GM19239 (cell line): ENCODE measurements at places on chromosomes 2 and 18.

DNA sequence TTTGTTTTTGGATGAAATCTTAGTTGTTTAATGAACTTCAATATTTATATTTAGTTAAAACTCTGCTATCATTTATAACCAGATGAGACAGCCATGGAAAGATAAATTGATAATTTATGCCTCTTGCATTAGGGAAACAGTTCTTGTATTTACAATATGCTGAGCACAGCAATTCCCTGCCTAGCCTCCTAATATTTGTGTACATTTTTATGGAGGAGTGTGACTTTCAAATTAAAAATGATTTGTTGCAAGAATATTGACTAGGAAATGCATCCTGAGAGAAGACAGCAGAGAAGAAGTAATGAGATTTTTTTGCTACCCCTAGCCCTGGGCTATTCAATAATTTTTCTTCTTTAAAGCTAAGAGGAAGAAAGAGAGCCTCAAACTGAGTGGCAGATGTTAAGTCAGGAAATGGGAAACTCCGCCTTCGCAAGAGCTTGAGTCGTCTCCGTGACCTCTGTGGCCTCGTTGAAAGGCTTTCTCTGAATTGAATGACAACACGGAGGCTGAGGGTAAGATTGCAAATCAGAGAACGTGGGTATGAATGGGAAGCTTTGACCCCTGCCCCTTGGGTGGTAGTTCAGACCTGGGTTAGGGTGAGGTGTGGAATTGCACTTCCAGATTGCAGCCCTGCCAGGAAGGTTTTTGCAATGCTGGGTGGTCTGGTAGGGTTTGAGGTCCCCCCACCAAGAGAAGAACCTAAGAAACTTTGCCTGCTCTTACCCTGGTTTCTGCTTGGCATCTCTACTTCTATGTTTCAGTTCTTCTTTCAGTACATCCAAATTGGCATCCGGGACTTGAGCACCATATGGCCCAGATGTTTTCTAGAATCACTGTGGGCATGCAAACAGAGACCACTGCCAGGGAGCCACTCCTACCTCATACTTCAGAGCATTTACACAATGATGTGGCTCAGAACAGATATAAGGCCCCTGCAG lies 210.3 kb upstream of the RBMS1 start:
- no peak for DNase-seq

DNA sequence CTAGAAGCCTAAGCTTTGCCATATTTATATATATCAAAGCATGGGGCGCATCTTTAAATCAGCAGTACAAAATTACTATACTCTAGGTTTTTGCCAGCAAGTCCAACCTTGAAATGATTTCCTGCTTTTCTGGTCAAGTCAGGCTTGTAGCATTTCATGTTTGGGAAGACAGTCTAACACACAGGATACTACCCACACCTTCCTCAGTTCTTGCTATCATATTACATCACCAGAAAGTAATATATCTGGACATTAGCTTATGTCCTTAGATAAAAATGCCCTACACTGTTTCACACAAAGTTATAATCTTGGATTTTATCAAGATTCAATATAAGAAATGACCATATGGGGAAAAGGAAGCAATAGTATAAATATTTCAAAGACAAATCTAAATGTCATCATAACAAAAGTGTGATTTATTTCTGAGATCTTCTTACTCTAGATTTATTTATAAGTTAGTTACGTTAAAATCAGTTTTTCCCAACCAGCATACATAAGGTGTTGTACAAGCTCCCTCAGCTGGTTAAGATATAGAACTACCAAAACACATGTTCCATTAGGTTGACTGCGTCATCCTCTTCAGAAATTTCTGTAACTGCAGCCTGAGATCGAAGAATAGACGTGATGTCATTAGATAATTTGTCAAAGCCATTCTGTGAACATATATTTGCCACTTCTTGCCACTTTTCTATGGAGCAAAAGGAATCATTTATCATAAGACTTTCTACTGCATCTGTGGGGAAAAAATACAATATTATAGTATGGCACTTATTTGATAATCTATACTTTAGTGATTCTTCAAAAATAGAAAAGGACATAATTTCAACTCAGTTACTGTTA lies 56.6 kb downstream of the CLHC1 start:
- DNase-seq = peak; percentile 12

- DNase-seq = no peak
Measured at GRCh38 chr2:71791501-71792135, 338.3 kb downstream of the DYSF start.

GRCh38 chr18:55089610-55090009 lies 130.3 kb upstream of the CCDC68 start:
- DNase-seq = no peak

DNA sequence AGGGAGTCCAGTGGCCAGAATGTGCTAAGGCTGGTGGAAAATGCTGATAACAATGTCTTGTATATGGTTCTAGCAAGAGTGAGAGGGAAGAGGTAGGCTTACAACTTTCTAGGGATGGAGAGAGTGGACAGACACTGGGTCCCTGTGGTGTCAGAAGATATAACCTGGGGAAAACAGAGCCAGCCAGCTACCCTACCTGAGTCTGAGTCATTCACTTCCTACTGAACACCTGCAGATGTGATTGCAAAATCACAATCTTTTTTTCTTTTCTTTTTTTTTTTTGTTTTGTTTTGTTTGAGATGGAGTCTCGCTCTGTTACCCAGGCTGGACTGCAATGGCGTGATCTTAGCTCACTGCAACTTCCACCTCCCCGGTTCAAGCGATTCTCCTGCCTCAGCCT lies 7.3 kb downstream of the TET3 start:
- DNase-seq = no peak

- no peak for DNase-seq
Measured at GRCh38 chr2:17911491-17912260, 33.2 kb downstream of the KCNS3 start.

- DNase-seq = no peak
Measured at GRCh38 chr2:106296182-106296815, 102.2 kb upstream of the UXS1 start.

DNA sequence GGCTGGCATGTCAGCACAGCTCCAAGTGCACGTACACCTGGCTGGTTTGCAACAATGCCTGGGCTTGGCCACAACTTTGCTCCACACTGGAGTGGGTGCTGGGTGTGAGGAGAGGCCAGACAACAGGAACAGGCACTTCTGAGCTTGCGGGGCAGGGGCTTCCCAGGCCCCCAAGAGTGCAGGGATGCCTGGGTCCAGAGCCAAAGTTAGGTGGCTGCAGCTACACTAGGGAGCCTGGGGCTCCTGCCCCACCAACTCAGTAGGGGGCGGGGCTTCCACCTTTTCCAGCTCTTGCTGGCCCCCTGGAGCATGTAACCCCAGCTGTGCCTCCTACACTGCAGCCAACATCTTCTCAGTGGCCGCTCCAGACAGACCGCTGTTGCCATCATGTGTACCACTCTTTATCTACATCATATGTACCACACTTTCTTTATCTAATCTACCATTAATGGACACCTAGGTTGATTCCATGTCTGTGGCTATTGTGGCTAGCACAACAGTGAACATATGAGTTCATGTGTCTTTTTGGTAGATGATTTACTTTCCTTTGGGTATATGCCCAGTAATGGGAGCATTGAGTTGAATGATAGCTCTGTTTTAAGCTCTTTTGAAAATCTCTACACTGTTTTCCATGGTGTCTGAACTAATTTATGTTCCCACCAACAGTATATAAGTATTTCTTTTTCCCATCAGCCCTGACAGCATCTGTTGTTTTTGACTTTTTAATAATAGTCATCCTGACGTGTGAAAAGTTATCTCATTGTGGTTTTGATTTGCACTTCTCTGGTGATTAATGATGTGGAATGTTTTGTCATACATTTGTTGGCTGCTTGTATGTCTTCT lies 87.9 kb downstream of the ZNF804A start:
- no peak for DNase-seq

GRCh38 chr2:120759543-120760331 lies 24.1 kb downstream of the GLI2 start:
- no peak for DNase-seq

DNA sequence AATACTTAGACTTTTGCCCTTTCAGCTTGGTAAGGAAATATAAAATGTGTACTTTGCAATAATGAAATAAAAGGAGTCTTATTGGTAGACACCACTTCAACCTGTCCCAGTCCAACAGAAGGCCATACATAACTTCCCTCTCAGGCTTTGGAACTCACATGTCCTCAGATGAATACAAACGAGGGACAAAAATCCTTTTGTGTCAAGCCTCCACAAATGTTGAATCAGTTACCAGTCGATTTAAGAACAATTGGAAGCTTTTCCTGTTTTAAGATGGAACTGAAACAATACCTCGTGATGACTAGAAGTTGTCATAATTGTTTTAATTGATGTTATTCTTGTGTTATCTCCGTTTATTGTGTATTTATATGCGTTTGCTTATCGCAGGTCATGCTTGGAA lies 385.1 kb upstream of the POU3F3 start:
- no peak for DNase-seq

DNA sequence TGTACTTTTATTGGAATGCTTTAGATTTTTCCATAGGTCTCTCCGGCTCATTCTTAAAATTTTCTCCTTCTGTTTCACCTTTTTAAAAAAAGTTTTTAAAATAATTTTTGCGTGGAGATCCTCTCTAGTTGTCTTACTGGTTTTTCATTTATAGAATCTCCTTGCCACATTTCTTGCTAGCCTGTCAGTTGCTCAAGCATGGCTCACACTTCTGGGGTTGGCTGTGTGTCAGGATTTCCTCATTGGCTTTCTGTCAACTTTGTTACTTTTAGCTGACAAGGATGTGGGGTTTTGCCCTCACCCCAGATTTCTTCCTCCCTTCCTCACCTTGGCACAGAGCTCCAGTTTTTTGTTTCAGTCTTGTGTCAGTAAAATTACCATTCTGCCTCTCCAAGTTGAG lies 124.6 kb downstream of the ZNF407 start:
- DNase-seq = no peak

DNA sequence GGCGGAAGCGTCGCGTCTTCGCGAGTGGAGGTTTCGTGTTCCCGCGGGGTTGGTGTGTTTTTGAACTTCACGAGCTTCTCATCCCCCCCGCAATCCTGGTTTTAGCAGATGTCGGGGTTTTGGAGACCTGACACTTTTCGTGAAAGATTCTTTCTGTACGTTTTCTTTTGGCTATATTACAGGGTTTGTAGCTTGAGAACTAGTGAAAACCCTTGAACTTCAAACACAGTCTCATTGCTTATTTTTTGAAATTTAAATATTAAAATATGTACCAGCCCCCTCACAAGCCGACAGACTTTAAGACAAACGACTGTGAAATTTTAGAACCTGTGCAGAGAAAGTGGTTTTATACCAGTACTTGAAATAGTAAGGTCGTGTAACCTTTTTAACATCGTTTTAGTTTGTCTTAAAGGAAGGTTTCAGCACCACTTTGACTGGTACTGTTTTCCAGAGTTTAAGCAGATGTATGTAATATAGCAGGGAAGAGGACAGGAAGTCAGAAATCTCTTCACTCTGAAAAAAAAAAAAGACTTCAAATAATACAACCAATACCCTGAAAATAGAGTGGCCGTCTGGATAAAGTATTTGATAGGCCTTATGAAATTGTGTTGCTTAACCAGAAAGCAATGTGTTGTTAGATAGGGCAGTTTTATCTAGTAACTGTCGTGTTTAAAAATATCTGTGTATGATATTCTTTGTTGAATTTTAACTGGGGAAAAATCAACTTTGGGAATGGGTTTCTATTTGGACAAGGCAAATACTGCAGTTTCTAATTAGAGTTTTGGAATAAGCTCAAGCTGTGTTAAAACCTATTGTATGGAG lies 1.4 kb downstream of the SPATS2L start:
- no peak for DNase-seq

- no peak for DNase-seq
Measured at GRCh38 chr2:143974262-143974661, 545.7 kb downstream of the ZEB2 start.

GRCh38 chr18:28357766-28358401 lies 181.0 kb upstream of the CDH2 start:
- DNase-seq = no peak

GRCh38 chr2:74255660-74256213 lies 57.3 kb downstream of the MTHFD2 start:
- DNase-seq = no peak

GRCh38 chr2:113180131-113180946 lies 6.6 kb downstream of the PSD4 start:
- no peak for DNase-seq

GRCh38 chr2:23207871-23208270 lies 177.1 kb upstream of the KLHL29 start:
- DNase-seq = no peak

GRCh38 chr2:191748059-191748461 lies 70.1 kb downstream of the NABP1 start:
- DNase-seq = no peak

GRCh38 chr18:63725682-63726480 lies 23.1 kb downstream of the SERPINB11 start:
- no peak for DNase-seq

DNA sequence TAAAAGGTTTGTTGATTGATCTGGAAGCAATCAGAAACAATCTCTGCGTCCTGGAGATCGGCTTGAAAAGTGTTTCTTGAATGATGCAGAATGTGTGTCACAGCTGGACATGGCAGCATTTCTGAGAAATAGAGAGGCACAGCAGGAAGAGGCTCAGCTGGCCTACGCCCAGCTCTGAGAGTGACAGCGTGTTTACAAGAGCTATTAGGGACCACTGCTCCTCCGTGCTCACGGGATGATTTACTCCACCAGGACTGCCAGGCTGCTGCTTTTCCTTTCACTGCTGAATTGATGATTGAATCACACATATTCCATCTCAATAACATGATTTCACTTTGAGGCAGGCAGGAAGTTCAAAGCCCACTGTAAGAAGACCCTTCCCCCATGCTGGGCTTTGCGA lies 62.8 kb downstream of the GALNT14 start:
- DNase-seq = no peak

DNA sequence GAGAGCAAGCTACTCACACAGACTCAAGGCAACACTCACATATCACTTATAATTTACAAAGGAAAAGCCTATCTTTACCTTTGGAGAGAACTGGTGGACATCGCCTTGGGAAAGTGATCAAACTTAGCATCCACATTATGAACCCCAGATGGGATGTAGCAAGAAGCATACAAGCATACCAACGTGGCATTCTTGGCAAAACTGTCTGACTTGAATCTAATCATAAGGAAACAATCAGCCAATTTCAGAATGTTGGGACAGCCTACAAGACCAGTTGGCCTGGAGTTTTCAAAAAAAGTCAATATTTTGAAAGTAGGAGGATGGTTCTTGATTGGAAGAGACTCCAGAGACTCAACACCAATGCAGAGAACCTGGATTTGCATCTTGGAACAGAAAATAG lies 79.1 kb upstream of the PMAIP1 start:
- DNase-seq = no peak

DNA sequence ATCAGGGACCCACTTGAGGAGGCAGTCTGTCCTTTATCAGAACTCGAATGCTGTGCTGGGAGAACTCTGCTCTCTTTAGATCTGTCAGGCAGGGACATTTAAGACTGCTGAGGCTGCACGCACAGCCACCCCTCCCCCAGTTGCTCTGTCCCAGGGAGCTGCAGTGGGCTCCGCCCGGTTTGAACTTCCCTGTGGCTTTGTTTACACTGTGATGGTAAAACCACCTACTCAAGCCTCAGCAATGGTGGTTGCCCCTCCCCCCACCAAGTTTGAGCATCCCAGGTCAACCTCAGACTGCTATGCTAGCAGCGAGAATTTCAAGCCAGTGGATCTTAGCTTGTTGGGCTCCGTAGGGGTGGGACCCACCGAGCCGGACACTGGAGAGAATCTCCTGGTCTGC lies 11.8 kb upstream of the LHCGR start:
- no peak for DNase-seq
